GM12878 (cell line): ENCODE measurements at places on chromosomes 3 and 15.

DNA sequence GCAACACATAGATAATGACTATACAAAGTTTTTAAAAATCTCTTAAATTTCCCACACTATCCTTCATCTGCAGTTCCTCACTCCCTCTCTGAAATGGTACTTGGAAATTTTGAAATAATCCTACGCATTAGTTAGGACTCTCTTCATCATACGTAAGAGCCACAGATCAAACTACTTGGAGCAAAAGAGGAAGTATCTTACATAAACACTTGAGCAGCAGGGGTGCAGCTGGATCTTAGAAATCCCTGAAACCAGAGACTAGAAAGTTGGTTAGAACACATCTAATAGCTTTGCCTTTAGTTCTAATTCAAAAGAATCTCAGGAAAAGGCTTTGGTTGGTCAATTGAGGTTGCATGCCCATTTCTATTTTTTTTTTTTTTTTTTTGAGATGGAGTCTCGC is 38.8 kb upstream of the ZNF445 start:
- DNase-seq = no peak

GRCh38 chr3:13332158-13332557 is 88.0 kb downstream of the NUP210 start:
- peak; percentile 93 for DNase-seq

DNA sequence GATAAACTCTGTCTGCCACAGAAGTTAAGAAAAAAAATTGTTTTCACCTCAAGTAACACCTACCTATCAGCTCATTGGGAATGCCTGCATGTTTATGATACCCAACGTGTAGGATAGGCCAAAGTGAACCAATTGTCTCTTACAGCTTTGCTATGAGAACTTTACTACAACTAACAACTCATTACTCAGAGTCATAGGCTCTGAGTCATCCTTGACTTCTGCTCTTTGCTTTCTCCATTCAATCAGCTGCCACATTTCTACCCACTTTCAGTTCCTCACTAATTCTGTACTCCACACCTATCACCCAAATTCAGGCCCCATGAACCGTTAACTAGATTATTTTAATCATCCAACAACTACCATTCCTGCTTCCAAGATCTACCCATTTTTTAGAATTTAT is 843.9 kb downstream of the TUSC7 start:
- peak; percentile 23 for DNase-seq

GRCh38 chr3:179695672-179696313 is 43.0 kb downstream of the USP13 start:
- no peak for DNase-seq

DNA sequence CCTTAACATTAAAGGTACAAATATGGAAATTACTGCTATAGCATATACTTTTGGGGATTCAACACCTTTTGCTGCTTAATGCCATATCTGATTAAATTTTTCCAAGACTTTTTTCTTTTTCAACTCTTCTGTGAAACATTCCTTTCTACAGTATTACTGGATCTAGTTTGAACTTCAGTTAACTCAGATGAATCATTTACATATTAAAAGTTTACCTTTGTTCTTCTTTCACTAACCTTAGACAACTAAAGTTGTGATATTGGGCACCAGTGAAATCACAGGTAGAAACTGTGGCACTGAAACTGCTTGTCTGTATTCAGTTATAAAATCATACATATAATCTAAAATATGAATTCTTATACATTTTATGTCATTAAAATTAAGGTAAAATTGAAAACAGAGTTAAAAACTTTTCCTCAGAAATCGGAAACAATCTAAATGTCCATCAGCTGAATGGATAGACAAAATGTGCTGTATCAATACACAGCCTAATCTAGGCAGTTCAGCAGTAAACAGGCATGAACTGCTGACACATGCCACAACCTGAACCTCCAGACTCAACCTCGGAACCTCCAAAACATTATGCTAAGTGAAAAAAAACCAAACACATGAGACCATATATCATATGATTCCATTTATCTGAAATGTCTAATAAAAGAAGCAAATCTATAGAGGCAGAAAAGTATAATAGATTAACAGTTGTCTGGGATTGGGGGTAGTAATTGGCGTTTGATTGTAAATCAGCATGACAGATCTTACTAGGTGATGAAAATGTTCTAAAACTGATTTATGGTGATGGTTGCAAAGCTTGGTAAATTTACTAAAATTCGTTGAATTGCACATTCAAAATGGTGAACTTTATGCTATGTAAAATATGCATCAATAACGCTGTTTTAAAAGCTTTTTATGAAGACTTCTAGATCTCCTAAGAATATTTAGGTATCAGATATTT is 50.0 kb downstream of the PPARG start:
- DNase-seq = no peak

DNA sequence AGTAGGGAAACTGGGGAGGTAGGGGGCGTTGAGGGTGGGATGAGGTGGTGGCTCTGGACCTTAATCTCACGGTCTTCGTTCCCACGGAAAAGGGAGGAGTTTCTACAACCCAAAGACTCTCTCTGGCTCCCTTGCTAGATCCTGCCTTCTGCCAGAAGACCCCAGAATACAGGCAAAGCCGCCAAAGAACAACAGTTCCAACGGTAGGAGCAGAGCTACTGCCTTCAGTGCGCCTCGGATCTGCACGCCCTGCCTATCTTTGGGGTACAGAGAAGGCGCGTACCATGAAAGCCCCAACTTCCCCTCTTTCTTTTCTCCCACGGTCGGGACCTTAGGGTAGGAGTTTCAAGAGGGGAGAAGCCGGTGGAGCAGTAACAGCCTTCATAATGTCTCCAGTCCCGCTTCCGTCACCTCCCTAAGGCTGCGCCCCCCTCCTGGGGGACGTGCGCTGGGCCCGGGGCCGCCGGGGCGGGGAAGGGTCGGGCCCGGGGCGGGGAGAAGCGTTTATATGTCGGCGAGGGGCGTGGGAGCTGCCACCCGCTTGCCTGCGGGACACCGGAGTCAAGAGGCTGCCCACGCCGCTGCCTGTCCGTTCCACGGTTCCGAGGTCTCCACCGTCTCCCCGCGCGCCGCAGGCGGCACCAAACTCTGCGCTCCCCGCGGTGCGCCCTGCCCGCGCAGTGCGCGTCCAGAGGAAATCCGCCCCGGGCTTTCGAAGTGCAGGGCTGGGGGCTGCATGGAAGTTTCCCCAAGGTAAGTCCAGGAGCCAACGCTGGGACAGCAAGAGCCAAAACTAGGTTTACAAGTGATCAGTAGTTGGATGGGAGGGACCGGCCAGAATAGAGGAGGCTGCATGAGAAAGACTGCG is at the start of gene COL6A6:
Gene COL6A6, plus strand, starts transcription at position 533 of the 868 bp plus-strand sequence. CDS start 43,188 bp downstream, outside the sequence.
- no peak for DNase-seq

DNA sequence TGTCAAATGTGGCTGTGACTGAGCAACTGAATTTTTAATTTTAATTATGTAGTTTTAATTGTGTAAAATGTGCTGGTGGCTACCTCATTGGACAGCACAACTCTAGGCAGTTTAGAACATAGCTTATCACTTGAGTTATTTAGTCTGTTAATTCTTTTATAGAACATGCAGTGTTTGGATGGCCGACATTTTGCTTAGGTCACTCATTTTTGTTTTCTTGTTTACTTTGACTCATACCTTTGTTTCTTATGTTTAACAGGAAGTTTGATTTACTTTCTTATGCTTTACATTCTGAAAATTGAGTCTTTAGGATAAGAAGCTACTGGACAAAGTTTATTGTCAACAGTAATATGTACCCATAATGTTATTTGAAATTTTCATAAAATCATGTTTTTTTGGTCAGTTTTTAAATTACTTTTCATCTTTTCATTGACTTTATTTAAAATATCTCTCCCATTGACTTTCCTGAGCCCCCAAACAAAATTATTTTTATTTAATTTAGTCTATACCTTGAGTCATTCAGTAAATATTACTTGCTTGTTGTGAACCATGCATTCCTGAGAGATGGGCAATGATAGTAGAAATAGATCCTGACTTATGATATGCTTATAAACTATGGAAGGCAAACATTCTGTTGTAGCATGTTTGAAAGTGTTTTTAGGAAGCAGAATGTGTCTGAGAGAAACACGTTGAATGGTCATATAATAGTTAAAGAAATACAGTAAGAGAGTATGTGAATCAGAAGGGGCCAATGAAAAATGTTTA is 60.6 kb downstream of the TCF12 start:
- DNase-seq = no peak
